ENCODE measurements at places on chromosomes 12 and 14.

- no peak for ATAC-seq
These were observed 27.1 kb downstream of the DAD1 start for GRCh38 chr14:22561661-22562579.

DNA sequence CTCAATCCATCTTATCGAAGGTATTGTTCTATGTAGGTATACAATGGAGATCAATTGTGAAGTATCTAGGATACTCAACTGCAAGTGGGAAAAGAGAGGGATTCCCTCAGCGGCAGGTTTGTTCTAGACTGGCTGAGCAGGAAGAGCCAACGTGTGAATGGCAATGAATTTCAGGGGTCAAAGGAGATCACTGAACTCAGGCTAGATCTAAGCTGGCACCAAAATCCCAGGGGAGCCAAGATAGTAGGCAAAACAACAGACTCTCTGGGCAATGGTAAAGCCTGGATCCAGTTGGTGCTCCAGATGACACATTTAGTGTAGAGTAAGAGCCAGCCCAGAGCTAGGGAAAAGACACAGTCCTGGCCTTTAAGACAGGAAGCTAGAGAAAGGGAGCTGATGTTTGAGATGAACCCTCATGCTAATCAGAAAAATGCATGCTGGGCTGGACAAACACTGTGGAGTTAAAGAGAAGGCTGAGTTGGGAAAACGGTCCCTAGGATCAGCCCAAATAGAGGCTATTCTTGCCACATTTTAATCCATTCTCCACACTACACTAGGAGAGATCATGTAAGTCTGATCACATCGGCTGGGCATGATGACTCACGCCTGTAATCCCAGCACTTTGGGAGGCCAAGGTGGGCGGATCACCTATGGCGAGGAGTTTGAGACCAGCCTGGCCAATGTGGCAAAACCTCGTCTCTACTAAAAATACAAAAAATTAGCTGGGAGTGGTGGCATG lies 45.6 kb downstream of the EFCAB11 start:
- ATAC-seq: no peak

- no peak for ATAC-seq
These were observed 95.4 kb upstream of the SLCO1C1 start for GRCh38 chr12:20599757-20600156.

- no peak for ATAC-seq
These were observed 69.2 kb downstream of the SLC6A12 start for GRCh38 chr12:144650-145284.

DNA sequence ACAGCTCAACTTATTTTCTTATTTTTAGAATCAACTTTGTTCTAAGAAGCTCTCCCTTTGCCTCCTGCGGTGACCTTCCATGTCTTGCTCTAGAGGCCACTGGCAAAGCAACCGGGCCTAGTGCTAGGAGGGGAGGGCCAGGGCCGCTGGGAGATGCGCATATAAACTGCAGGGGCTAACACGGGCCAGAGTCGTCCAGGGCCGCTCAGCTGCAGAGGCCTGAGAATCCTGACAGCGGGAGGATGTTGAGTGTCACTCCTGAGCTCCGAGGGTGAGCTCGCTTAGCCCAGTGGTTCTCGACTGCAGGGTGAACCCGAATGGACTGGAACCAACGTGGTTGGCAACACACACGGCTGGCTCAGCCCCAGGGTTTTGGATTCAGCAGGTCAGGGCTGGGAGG lies 6.5 kb upstream of the PIWIL1 start:
- no peak for ATAC-seq
